Effector memory CD8-positive, alpha-beta T cell (primary cell): ENCODE measurements at places on chromosomes 2 and 18.

GRCh38 chr2:237967463-237967951 lies 693 bp downstream of the UBE2F start:
- no peak for DNase-seq

DNA sequence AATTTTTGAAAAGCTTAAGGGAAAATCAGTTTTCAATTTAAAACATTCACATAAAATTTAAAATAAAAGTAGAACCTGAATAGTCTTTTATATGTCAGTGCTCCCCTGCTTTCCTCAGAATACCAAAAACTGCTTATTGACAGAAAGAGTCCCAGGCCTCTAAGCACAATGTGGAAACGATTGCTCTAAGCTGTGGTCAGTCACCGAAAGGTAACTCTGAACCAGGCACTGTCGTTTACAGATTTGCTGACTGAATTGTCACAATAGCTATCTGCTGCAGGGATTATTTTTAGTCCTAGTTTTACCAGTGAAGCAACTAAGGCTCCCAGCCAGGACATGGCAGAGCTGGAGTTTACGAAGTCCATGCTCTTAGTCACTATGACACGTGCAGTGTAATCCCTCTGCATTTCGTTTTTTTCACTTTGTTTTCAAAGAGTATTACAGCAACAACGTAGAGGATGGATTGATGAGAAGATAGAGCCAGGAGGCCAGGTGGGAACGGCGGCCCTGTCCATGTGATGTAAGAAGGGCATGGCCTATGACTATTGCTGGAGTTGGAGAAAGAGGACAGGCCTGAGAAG lies 28.1 kb upstream of the TMEM247 start:
- no peak for DNase-seq

GRCh38 chr2:232465061-232465460 lies 9.1 kb downstream of the ALPI start:
- DNase-seq: no peak

- DNase-seq: no peak
Observed at GRCh38 chr18:35609236-35609635, 27.7 kb downstream of the GALNT1 start.

DNA sequence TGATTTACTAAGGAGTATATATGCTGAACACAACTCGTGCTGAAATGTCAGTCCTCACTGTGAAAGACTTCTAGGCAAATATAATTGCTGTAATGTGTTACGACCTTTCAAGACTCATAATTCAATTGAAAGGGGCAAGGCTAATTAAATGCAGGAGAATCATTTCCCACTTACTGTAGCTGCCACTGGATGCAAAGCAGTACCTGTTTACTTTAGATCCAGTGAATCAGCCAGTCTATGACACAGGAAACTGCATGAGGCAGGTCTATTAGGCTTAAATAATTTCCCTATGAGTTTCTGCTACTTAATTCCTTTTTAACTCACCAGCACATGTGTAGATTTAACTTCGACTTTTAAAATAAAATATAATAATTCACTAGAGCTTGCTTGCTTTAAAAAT lies 125.6 kb downstream of the CTNNA2 start:
- DNase-seq: no peak
